Activated T-helper 1 cell treated with anti-CD3 and anti-CD28 coated beads, Interleukin-12 subunit alpha, Interleukin-12 subunit beta, Interleukin-2, Interleukin-4 antibody, amounts not matched to agents 30 ng/mL and 10 ng/mL and 1 ng/mL, durations not matched to agents 14 hours and 24 hours and 36 hours (primary cell): ENCODE measurements at places on chromosomes 7 and 10. TPM values are rescaled to one million over a fixed set of nuclear protein-coding genes. Genes with fewer than 3 reads are reported as not detected.

DNA sequence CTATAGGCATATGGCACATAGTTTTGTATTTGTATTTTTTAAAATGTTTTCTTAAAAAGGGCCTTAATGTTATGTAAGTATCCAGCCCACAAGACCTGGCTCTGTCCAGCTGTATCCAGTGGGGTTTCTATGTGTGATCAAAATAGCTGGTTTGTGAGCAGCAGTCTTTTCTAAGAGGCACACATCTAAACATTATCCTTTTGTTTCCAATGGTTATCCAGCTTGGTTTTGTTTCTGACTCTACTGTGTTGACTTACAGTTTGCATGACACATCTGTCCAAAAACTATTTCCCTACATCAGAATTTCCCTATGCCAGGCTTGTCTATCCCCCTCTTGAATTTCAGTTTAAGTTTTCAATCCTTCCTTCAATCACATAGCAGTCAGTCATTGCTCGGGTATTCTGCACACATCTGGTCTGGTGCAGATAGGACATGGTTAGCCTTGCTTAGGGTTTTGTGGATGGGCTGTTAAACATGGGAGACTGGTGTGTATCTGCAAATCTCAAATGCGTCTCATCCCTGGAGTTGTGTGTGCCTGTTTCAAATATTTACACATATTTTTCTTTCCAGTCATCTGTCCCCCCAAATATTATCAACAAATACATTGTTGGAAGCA is 104.2 kb downstream of the SAMD9 start:
- no peak for DNase-seq
- H3K27ac ChIP-seq = no peak overlapping the region
- H3K36me3 ChIP-seq = peaks cover 4% of the 10 kb centered on the region
- peaks cover 11% of the 10 kb centered on the region for H3K27me3 ChIP-seq
- H3K4me3 ChIP-seq = no peak overlapping the region
- H3K4me1 ChIP-seq = peaks cover 27% of the 10 kb centered on the region

GRCh38 chr10:117530791-117531190 is 11.8 kb upstream of the EMX2 start:
- H3K4me3 ChIP-seq = no peak overlapping the region
- H3K27ac ChIP-seq = no peak overlapping the region
- H3K36me3 ChIP-seq = no peaks in the 10 kb centered on the region

DNA sequence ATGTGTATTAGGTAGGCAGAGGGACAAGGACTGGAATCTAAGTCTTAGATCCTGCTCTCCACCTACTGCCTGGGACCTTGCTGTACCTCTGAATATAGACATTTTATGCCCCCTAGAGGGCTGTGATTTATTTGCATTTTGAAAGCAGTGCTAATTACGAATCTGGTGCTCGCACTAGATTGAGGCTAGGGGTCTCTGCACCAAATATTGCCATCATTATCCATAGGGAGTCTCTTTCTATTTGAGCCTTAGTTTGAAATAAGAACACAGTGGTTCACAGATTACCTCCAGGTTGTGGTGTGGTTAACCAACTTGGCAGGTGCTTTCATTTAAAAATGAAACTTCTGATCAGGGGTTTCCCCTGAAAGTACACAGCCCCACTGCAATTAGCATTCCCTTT is 41.8 kb downstream of the CNNM1 start:
- no peaks in the 10 kb centered on the region for H3K36me3 ChIP-seq
- peaks cover 62% of the 10 kb centered on the region for H3K27me3 ChIP-seq
- DNase-seq = no peak
- no peak overlapping the region for H3K27ac ChIP-seq
- H3K4me3 ChIP-seq = no peak overlapping the region

GRCh38 chr7:130649004-130649790 is 19.4 kb downstream of the COPG2 start:
- peak; percentile 5 for DNase-seq
- peak overlapping the region; percentile 85 for H3K27ac ChIP-seq
- H3K4me1 ChIP-seq = peaks cover 40% of the 10 kb centered on the region
- no peaks in the 10 kb centered on the region for H3K27me3 ChIP-seq
- peaks cover 23% of the 10 kb centered on the region for H3K36me3 ChIP-seq

GRCh38 chr7:54880326-54880989 is 121.4 kb upstream of the SEC61G start:
- no peaks in the 10 kb centered on the region for H3K36me3 ChIP-seq
- no peak overlapping the region for H3K4me3 ChIP-seq
- no peak overlapping the region for H3K27ac ChIP-seq
- no peaks in the 10 kb centered on the region for H3K4me1 ChIP-seq
- DNase-seq = no peak

DNA sequence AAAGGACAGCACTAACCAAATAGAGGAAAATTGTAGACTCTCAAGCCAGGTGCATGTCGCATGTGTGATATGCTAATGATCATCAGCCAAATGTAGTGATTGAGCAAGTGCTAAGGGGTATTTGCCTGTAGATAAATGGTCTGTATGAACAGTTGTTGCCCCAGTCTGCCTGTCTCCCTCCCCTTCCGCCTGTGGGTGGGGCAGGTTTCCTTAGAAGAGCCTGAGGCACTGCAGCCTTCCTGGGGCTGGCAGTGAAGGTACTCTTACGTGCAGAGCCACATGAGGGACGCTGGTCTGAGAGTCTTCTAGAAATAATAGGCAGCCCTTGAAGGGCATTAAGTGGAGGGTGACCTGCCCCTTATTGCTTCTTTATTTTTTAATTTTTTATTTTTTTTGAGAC is 152.1 kb downstream of the SNX10 start:
- no peaks in the 10 kb centered on the region for H3K36me3 ChIP-seq
- no peak for DNase-seq
- no peak overlapping the region for H3K4me3 ChIP-seq
- no peaks in the 10 kb centered on the region for H3K4me1 ChIP-seq
- no peak overlapping the region for H3K27ac ChIP-seq
- peaks cover 12% of the 10 kb centered on the region for H3K27me3 ChIP-seq

DNA sequence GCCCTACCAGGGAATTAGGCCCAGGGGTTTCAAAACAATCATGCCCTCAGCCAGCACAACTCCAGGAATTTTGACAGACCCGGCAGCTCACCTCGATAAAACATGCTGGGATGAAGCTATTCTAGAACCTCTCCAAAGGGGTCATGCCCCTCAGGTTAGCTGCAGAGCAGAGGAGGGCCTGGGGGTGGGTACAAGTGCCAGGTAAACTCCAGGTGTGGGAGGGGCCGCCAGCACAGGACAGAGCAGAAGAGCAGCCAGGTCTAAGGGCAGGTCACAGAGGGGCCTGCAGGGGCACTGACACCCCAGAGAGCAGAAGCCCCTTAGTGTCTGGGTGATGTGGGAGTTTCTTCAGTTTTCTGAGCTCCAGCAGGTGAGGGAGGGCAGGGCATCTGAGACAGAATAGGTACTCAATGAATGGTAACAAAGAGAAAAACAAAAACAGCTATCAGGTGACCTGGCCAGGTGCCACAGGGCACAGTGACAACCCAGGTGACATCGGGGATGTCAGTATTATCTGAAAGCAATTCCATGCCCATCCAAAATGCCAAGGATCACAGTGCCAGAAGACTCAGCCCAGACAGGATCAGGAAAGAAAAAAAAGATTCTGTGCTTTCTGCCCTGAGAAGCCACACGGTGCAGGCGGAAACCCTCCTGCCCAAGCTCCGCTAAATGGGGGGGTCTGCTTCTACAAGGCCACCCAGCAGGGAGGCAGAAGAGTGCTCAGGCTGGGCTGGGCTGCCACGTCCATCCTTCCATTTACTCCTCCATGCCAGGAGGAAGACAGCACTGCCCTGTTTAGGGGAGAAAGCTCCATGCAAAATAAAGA is 104.5 kb downstream of the TNS3 start:
- DNase-seq = no peak

GRCh38 chr7:149748076-149748874 is 25.1 kb downstream of the ZNF467 start:
- H3K27me3 ChIP-seq = peaks cover 14% of the 10 kb centered on the region
- H3K4me1 ChIP-seq = no peaks in the 10 kb centered on the region
- no peak for DNase-seq
- H3K36me3 ChIP-seq = no peaks in the 10 kb centered on the region
- no peak overlapping the region for H3K4me3 ChIP-seq

DNA sequence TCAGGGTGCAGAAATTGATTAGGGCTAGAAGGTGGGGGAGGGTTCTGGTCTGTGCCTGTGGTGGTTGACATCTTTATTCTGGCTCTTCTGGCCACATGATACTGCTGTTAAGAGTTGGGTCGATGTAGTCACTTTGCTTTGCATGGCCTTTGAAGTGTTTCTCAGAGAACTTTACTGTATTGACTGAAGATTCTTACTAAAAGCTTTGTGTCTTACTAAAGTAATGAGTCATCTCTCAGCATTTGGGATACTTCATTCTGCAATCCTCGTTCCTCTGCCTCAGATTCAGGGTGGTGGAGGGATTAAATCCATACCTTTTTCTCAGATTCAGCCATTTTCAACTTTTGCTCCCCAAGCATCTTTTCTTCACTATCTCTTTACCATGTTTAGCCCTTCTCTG is 38.6 kb downstream of the STEAP4 start:
- no peaks in the 10 kb centered on the region for H3K4me1 ChIP-seq
- H3K4me3 ChIP-seq = no peak overlapping the region
- no peak overlapping the region for H3K27ac ChIP-seq
- no peaks in the 10 kb centered on the region for H3K36me3 ChIP-seq
- no peak for DNase-seq

GRCh38 chr10:3382092-3382491 is 209.5 kb upstream of the PITRM1 start:
- peaks cover 12% of the 10 kb centered on the region for H3K27me3 ChIP-seq
- no peaks in the 10 kb centered on the region for H3K4me1 ChIP-seq
- no peak for DNase-seq
- H3K27ac ChIP-seq = no peak overlapping the region
- peaks cover 1% of the 10 kb centered on the region for H3K36me3 ChIP-seq

GRCh38 chr10:89625041-89625765 is 19.8 kb downstream of the PANK1 start:
- no peaks in the 10 kb centered on the region for H3K4me1 ChIP-seq
- peaks cover 2% of the 10 kb centered on the region for H3K27me3 ChIP-seq
- H3K27ac ChIP-seq = no peak overlapping the region
- H3K4me3 ChIP-seq = no peak overlapping the region
- peaks cover 3% of the 10 kb centered on the region for H3K36me3 ChIP-seq

DNA sequence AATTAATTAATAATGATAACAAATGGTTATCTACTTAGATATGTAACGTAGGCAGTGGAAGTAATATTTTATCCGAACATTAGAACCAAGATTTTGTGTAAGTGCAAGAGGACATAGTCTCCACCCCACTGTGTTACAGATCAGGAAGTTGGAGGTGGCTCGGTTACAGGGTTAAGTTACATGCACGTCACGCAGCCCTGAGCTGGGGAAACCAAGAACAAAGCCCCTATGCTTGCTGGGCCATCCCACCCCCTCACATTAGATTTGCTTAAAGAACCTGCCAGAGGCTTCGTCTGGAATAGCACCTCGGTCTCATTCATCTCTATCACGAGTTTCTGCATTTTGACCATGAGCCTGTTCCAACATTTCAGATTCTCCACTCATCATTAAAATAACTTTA is 214.1 kb downstream of the ADARB2 start:
- no peaks in the 10 kb centered on the region for H3K4me1 ChIP-seq
- no peaks in the 10 kb centered on the region for H3K36me3 ChIP-seq
- H3K27me3 ChIP-seq = no peaks in the 10 kb centered on the region
- no peak overlapping the region for H3K27ac ChIP-seq

- H3K27me3 ChIP-seq = peaks cover 57% of the 10 kb centered on the region
- peak overlapping the region; percentile 30 for H3K4me3 ChIP-seq
- DNase-seq = no peak
- H3K4me1 ChIP-seq = peaks cover 20% of the 10 kb centered on the region
- H3K36me3 ChIP-seq = no peaks in the 10 kb centered on the region
- no peak overlapping the region for H3K27ac ChIP-seq
Observed at GRCh38 chr7:45921381-45921698, 268 bp upstream of the IGFBP3 start.

GRCh38 chr7:77837966-77838365 is 39.4 kb downstream of the PHTF2 start:
- DNase-seq = no peak
- no peak overlapping the region for H3K27ac ChIP-seq
- H3K27me3 ChIP-seq = no peaks in the 10 kb centered on the region
- H3K4me1 ChIP-seq = peaks cover 25% of the 10 kb centered on the region
- H3K36me3 ChIP-seq = peaks cover 6% of the 10 kb centered on the region

DNA sequence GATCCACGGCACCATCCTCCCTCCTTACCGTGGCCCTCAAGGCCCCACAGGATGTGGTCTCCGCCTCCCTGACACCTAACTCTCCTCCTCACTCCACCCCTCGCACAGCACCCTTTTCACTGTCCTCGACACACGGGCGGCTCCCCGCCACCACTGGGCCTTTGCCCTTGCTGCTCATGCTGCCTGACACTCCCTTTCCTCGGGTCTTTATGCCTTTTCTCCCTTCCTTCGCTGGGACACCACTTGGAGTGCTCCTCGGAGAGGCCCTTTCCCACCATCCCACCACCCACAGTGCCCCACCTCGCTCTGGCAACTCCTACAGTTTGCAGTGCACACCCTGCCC is 7.9 kb upstream of the INMT start:
- peaks cover 4% of the 10 kb centered on the region for H3K27me3 ChIP-seq
- no peak for DNase-seq
- H3K36me3 ChIP-seq = no peaks in the 10 kb centered on the region
- peaks cover 14% of the 10 kb centered on the region for H3K4me1 ChIP-seq
- H3K4me3 ChIP-seq = no peak overlapping the region
- no peak overlapping the region for H3K27ac ChIP-seq

- H3K4me1 ChIP-seq = peaks cover 48% of the 10 kb centered on the region
- peaks cover 40% of the 10 kb centered on the region for H3K36me3 ChIP-seq
- H3K4me3 ChIP-seq = peak overlapping the region; percentile 87
- H3K27me3 ChIP-seq = no peaks in the 10 kb centered on the region
- peak; percentile 69 for DNase-seq
Observed at GRCh38 chr7:157139111-157139809, 534 bp downstream of the UBE3C start.

Gene ZNF503
- total RNA-seq = 0.07 TPM in 1 of 2 replicates, not detected in the other

Gene OR6B1
- not detected in 2 replicates for total RNA-seq

Gene MNX1
- total RNA-seq = not detected in 2 replicates

Gene PNLIPRP1
- total RNA-seq = not detected in 2 replicates

Gene CREB5
- total RNA-seq = not detected in 2 replicates

Gene ZNF722
- total RNA-seq = not detected in 2 replicates

Gene GIMAP5
- 53.8 and 59.7 TPM in 2 replicates for total RNA-seq

Gene NPY
- not detected in 2 replicates for total RNA-seq

Gene PRLHR
- total RNA-seq = not detected in 2 replicates

Gene FBXL13
- total RNA-seq = 0.34 and 0.54 TPM in 2 replicates

Gene CFAP58
- total RNA-seq = 0.08 and 0.24 TPM in 2 replicates

Gene AQP1
- 0.12 and 0.13 TPM in 2 replicates for total RNA-seq
